ENCODE measurements at places on chromosomes 16 and 17.

DNA sequence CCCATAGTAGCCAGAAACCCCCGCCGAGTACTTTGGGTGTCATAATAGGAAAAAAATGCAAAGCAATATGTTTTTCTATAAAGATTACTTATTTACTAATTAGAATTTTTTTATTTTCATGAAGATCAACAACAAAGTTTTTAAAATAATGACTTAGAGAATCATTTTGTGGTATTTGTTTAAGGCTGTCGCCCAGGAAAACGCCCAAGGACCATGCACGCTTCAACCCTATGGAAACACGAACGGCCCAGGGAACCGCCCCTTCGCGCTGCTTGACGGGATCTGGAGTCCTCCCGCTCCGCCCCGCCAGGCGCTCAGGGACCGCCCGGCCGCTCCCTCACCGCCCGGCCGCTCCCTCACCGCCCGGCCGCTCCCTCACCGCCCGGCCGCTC is 408 bp upstream of the KPNA2 start:
- peak; percentile 92 for DNase-seq

DNA sequence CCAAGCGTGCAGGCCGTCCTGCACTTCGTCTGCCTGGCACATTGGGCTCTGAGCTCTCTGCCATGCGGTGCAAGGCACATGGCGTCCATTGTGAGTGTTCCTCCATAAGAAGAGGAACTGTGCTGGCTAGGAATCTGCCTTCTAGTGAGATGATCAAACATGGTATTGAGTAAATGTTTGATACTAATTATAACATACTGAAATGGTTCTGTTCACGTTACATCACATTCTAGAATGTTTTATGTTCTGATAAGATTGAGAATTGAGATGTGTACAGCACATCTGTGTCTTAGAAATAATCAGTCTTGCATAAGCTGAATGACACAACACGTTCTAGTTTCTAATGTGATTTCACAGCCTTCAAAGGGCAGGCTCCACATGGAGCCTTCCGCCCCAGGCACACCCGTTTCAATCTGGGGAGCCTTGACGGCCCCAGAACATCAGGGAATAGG is 42.9 kb downstream of the USP10 start:
- DNase-seq: no peak

DNA sequence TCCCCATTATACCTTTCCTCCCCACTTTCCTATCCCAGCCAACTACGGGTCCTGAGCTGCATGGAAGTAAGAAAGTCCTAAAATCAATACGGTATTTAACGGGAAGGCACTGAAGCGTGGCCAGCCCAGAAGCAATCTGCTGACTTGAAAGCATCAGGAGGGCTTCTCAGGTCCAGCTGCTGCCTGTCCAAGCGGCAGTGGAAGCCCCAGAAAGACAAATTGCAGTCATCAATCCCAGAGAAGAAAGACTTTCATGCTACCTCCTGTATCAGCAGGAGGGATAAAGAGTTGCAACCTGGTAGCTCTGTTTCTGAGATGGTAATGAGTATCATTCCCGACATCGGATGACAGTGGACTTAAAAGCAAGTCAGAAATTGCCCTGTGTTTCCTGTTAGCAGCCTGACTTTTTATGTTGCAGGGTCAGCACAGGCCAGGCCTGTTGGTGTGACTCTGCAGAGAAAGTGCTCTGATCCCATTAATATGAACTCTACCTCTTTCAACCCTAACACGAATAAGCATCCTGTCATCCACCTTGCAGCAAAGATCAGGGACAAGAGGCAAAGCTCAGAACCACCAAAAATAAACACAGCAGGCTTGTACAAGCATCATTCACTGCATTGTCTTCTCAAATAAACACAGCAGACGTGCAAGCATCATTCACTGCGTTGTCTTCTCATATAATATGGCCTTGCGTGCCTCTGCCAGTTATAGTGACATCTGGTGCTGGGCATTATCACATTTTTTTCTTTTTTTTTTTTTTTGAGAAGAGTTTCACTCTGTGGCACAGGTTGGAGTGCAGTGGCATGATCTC is 358.6 kb upstream of the CDH11 start:
- DNase-seq: no peak

DNA sequence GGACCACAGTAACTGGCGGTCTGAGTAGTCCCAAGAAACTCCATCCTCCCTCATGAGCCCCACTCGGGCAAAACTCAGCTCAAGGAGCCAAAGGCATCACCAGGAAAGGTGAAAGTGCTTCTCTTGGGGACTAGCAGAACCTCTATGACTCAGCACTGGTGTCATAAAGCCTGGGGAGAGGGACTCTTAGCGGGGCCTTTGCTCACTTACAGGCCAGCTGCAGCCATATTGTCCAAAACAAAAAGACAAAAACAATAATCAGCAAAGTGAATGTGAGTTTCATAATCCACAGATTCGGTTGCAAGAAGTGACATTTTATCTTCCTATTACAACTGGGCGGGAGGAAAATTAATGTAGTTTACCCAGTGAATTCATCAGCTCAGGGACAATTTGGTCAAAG is at the start of gene TEKT5:
TSS of gene TEKT5 (minus strand) at position 101 of the 400 bp plus-strand sequence. CDS start at position 44, 57 bp downstream.
- DNase-seq: no peak

DNA sequence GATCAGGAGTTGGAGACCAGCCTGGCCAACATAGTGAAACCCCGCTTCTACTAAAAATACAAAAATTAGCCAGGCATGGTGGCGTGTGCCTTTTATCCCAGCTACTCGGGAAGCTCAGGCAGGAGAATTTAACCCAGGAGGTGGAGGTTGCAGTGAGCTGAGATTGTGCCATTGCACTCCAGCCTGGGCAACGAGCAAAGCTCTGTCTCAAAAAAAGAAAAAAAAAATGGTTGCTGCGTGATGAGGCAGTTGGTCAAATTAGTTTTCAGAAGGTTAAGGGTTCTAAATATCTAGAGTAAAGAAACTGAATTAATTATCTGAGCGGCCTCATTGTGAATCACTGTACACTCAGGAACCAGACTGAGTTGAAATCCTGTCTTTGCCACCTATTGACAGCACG is 3.5 kb upstream of the CD68 start:
- DNase-seq: no peak

- DNase-seq: no peak
Measured at GRCh38 chr16:72769876-72770275, 278.1 kb downstream of the ZFHX3 start.

DNA sequence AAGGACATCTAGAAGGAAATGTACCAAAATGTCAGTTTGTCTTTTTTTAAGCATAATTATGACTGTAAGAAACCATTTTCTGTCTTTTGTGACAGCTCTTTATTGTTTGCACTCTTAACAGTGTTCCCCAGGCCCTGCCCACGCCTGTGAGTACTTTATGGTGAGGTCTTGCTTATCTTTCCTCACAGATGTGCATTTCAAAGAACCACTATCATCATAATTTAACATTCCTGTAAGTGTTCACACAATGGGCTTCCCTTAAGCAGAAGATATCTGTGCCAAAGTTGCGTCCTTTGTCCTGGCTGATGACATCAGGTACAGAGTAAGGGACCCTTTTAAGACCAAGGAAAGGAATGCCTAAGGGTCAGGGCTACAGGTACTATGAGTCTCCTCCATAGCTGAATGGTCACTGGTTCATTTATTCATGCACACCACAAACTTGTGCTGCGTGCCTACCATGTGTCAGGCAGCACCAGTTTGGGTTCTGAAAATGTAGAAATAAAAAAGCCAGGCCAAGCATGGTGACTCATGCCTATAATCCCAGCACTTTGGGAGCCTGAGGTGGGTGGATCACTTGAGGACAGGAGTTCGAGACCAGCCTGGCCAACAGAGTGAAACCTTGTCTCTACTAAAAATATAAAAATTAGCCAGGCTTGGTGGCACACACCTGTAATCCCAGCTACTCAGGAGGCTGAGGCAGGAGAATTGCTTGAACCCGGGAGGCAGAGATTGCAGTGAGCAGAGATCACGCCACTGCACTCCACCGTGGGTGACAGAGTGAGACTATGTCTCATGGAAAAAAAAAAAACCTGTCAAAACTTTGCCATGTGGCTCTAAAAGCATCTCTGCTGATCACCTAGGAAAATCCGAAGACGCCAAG is 55.4 kb upstream of the NLK start:
- no peak for DNase-seq
